ENCODE measurements at places on chromosomes 5 and 9.

- no peak for DNase-seq
Measured at GRCh38 chr5:176891331-176891958, 7.7 kb downstream of the HK3 start.

GRCh38 chr5:142544946-142545649 is 140.8 kb downstream of the FGF1 start:
- DNase-seq: no peak

GRCh38 chr9:33687779-33688178 is 107.6 kb upstream of the PRSS3 start:
- DNase-seq: no peak

DNA sequence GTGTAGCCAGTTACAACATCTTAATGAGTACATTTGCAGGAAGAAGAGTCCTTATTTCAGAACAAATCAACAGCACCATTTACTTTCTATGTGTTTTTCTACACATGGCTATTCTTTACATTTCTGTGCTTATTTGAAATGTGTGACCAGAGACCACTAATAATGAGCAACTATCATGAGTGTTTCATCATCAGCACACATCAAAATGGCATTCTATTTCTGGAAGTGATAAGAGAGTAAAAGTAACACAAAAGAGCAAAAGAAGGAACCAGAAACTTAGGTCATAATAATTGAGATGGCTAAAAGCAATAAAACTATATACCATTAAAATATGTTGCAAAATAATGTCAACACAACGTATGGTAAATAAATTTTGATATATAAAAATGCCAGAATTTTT is 159.7 kb downstream of the PBX3 start:
- no peak for DNase-seq

DNA sequence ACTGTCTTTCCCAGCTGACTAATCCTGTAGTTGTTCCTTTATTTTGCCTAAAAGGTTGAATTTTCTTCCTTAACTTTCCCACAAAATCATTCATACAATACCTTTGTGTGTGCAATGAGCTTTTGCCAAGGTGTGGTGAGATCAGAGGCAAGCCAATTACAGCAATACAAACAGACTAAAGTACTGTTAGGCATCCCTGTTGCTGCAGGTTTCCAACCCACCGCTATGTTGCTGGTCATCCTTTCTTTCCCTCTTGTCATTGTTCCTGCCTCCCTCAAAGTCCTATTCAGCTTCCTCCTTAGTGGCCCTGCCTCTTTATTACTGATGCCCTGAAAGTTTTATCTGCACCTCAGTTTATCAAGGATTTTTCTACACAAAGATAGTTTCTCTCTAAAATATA is 22.1 kb downstream of the ITGA2 start:
- no peak for DNase-seq

GRCh38 chr9:17453751-17454150 is 125.1 kb upstream of the SH3GL2 start:
- DNase-seq: no peak
